ENCODE measurements at places on chromosomes 11 and 22.

GRCh38 chr11:75090671-75091177 lies 6.0 kb downstream of the OR2AT4 start:
- DNase-seq: no peak

- DNase-seq: no peak
Measured at GRCh38 chr11:36899800-36900199, 301.8 kb upstream of the RAG2 start.

DNA sequence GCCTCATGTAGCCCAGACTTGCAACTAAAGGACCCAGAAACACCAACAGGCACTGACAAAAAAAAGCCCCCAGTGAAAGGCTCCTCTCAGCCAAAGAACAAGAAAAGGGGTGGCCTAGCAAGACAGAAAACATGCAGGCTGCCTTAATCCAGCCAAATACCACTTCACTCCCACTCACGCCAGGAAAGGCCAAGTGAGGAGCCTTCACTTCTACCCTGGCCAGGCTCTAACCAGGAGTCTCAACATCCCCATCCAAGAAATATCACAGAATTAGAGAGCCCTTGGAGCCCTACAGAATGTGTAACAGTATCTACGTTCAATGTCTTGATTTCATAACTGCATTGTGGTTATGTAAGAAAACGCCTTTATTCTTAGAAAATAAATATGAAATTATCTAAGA lies 149.0 kb downstream of the APOL5 start:
- DNase-seq: no peak

GRCh38 chr22:42468841-42469240 lies 36.6 kb upstream of the NFAM1 start:
- DNase-seq: no peak

GRCh38 chr11:100593291-100593690 lies 93.8 kb upstream of the ARHGAP42 start:
- DNase-seq: no peak

- DNase-seq: no peak
Measured at GRCh38 chr11:92948116-92948515, 21.3 kb upstream of the MTNR1B start.

- no peak for DNase-seq
Measured at GRCh38 chr11:95964281-95964680, 40.4 kb upstream of the MTMR2 start.

DNA sequence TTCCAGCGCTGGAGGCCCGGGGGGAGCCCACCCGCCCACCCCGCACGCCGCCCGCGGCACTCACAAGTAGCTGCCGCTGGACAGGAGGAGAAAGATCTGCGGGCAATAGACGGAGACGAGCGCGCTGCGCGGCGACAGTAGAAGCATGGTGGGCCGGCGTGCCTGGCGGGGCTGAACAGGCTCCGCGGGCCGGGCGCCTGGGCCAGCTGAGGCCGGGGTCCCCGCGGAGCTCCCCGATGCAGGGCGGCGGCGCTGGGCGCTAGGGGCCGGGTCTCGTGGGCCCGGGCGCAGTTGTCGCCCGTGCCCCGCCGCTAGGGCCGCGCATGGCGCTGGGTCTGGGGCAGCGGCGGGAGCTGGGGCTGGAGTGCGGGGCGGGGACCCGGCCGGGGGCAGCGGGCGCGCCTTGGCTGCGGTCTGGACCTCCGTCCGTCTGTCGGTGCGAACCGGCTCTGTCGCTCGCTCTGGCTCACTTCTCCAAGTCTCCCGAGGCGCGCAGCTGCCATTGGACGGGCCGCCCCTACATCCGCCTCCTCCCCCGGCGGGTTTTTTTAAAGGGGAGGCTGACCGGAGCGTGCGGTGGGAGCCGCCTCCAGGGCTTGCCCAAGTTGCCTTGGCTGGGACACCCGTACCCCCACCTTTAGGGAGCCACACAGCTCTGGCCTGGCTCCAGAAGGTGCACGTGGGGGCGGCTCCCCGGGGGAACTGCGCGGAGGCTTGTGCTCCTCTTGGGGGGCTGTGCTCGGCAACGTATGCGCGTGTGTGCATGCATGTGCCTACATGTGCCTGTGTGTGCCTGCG lies 4.7 kb downstream of the WNT7B start:
- no peak for DNase-seq

DNA sequence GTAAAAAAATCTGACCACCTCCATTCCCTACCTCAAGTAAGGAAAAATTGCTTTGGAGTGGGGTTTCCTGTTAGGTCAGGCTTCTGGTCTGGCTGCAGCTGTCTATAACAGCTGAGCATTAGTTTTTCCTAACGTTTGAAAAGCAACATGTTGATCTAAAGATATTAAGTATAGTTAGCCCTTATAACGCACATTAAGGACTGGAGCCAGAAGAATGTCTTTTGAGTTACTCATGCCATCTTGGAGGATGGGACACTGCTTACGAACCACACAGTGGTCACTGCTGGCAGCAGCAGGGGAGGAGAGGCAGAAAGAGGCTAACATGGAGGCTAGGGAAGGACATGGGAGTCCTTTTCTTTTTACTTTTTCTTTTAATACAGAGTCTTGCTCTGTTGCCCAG lies 44.1 kb upstream of the GDPD4 start:
- DNase-seq: no peak

DNA sequence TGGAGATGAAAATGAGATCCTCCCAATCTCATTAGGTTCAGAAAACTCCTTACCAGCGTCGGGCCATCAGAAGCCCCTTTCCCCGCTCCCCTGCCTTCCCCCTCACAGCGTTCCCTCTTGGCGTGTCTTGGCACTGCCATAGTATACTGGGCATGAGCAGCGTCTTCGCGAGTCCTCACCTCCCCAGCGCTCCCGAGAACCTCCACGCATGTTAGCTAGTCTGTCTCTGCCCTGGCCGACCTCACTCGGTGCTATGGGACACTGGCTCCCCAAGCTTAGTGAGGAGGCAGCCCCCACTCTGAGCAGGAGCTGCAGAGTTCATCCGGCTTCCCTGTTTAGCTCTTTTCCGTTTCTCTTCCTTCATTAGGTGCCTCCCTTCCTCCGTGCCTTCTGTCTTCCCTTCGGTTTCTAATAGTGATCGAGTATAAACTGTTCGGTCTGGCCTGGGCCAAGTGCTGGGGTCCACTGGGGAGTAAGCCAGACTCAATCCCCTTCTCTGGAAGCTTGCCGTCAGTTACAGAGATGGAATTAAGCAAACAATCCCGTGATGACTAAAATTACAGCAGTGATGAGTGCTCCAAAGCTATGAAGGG lies 63.8 kb upstream of the OPCML start:
- no peak for DNase-seq

- no peak for DNase-seq
Measured at GRCh38 chr22:40232624-40233023, 54.9 kb downstream of the TNRC6B start.

- DNase-seq: no peak
Measured at GRCh38 chr22:28893810-28894209, 10.4 kb downstream of the ZNRF3 start.

DNA sequence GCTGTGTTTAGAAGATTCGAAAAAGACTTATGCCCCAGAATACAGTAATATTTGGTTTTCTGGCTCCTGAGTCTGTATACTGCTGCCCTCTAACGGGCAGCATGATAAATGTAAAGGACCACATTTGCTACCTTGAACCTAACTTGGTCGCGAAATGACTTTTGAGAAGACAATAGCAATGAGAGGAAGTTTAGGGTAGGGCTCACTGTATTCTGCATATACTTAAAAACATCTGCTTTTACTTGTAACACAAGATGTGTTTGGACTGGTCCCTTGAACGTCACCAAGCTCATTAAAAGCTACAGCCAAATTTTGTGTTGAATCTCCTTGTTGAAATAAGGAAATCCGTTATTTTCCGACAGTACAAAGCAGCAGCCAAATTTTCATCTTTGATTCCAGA lies 309.1 kb downstream of the SWAP70 start:
- DNase-seq: no peak

- DNase-seq: no peak
Measured at GRCh38 chr11:67517784-67518552, 5.3 kb downstream of the CABP2 start.

DNA sequence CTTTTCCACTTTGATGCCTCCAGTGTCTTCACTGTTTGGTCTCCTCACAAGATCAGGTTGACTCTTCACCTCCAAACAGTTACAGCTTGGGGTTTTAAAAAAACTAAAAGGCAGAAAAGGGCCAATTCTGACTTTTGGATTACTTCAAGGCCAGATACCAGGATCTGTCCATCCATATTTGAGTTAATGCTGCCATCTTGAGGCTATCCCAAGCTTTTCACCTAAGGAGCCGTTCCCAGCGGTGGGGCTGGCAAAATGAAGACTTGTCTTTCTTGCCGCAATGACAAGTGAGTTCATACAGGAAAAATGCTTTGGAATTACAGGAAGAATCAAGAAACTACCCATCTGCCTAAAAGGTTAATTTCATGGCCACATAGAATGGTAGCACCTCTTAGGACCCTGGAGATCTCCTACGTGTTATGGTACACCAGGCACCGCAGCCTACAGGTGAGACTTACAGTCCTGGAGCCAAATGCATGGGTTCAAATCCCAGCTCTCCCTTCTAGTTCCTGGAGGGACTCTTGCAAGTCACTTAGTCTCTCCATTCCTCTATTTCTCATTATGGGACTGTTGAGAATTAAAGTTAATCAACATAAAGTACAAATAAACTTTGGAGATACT lies 6.0 kb upstream of the OR5B21 start:
- no peak for DNase-seq

GRCh38 chr11:57249384-57250319 lies 12.6 kb upstream of the APLNR start:
- no peak for DNase-seq

DNA sequence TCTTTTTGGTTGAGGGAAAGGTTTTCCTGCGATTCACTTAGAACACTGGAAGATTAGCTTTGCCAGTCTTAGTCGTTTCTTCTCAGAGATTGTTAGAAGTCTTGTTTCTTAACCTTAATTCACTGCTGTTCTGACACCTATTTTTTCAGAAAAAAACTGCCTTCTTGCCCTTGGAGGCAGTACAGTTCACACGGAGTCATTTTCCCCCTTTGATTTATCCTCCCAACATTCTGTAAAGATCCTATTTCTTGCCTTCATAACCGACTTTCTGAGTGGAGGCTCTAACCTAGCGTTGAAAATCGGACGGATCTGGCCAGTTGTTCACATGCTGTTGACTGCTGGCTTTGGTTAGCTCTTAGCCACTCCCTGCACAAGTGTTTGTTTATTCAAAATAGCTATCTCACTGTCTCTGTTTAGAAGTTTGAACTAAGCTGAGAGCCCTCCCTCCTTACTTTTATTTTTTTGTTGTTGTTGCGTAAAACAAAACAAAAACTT lies 737 bp downstream of the BCL2L13 start:
- DNase-seq: no peak

GRCh38 chr11:66855574-66856495 lies 1.0 kb upstream of the LRFN4 start:
- peak; percentile 32 for DNase-seq

DNA sequence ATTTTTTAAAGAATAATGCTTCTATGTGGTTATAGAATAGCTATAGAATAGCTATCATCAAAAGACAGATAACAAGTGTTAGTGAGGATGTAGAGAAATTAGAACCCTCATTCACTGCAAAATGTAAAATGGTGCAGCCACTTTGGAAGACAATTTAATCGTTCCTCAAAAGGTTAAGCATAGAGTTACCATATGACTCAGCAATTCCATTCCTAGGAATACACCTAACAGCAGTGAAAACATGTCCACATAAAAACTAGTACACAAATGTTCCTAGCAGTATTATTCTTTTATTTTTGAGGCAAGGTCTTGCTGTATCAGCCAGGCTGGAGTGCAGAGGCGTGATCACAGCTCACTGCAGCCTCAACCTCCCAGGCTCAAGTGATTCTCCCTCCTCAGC lies 34.0 kb downstream of the RTL6 start:
- no peak for DNase-seq

DNA sequence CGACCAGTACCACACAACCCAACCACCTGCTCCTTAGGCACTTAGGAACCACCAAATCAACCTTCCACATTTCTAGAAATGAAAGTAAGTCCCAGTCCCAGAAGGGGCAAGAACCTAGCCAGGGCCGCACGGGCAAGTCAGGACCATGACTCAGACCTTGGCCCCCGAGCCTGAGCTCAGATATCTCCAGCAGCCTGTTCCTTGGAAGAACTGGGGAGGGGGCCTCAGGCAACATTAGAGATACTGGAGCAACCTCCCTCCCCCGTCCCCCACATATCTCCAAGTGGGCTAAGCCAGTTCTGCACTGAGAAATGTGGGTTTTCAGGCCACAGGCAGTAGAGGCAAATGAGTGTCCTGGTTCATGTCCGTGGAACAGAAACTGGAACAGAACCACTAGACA lies 7.7 kb downstream of the ARAP1 start:
- no peak for DNase-seq

GRCh38 chr11:62411524-62411923 lies 7.3 kb upstream of the SCGB1A1 start:
- no peak for DNase-seq

- no peak for DNase-seq
Measured at GRCh38 chr22:30640839-30641430, 5.4 kb downstream of the SLC35E4 start.

- no peak for DNase-seq
Measured at GRCh38 chr11:3022300-3022967, 30.3 kb upstream of the NAP1L4 start.

DNA sequence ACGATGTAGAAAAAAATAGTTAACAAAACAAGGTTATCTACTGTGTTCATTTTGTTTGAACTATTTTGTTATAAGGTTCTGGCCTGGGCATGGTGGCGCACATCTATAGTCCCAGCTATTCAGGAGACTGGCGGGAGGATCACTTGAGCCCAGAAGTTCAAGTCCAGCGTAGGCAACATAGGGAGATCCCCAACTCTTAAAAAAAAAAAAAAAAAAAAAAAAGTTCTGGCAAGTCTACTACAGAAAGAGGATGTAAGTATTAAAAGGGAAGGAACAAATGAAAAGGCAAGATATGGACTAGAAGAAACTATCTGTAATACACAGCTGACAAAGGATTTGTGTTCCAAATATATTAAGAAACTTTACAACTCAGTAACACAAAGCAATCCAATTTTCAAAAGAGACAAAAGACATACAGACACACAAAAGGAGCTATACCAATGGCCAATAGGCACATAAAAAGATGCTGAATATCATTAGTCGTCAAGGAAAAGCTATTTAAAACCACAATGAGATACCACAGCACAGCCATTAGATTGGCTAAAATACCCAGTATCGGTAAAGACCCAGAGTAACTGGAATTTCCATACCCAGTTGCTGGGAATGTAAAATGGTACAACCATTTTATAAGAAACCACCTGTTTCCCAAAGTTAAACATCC lies 27.4 kb downstream of the RRAS2 start:
- no peak for DNase-seq

DNA sequence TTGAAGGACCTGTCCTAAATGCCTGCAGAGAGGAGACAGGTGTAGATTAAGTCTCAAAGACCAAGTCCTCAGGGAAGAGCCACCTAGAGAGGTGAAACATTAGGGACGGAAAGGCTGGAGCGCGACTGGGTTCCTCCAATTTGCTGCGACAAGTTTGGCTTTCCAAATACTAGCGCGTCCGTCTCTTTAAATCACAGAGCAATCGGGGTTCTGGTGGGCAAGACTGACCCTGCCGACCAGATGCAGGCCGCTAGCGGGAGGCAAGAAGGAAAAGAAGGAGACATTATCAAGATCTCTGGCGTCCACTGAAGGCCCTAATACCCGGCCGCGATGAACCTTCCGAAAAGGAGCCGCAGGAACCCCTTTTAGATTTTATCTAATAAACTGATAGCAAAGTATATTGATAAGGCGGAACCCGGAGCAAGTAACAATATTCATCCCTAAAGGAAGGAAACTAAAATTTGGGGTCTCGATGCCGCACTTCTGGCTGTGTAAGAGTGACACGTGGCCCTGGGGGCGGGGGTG lies 128.2 kb upstream of the C11orf58 start:
- no peak for DNase-seq

- no peak for DNase-seq
Measured at GRCh38 chr11:73210916-73211667, 7.0 kb upstream of the P2RY2 start.

- DNase-seq: no peak
Measured at GRCh38 chr11:119937412-119937811, 200.5 kb downstream of the TRIM29 start.
